ENCODE measurements at places on chromosomes 12 and 14. TPM values are rescaled to one million over a fixed set of nuclear protein-coding genes. Genes with fewer than 3 reads are reported as not detected.

- DNase-seq, result no peak
Measured at GRCh38 chr14:22466491-22466890, 122.5 kb downstream of the DAD1 start.

DNA sequence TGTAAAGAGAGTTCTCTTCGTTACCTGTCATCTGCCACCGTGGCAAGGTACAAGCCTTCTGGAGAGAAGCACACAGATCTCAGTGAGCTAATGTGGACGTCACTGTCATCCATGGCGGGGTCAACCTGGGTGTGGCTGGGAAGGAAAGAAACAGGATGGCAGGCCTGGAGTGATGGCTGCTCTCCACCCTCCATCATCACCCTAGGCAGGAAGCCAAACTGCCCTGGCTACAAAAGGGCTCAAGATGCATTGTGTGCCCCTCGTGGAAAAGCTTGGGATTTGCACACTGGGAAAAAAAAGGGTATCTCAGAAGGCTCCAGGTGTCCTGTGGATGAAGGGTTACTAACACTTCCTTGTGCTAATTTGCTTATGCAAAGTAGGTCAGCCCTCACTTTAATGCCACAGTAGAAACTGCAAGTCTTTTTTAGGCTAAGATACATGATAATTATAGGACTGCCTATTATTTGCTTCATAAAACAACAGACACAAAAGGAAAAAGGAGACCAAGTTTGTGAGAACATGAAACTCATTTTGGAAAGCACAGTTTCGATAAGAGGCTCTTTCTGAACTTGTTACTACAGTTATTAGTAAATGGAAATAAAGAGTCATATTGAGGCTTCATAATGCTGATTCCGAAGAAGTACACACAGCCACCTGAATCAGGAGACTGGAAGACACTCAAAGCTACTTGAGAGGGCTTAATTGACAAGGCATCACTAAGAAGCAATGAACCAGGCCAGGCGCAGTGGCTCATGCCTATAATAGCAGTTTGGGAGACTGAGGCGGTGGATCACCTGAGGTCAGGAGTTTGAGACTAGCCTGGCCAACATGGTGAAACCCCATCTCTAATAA is 18.9 kb downstream of the RFC5 start:
- DNase-seq, result no peak

DNA sequence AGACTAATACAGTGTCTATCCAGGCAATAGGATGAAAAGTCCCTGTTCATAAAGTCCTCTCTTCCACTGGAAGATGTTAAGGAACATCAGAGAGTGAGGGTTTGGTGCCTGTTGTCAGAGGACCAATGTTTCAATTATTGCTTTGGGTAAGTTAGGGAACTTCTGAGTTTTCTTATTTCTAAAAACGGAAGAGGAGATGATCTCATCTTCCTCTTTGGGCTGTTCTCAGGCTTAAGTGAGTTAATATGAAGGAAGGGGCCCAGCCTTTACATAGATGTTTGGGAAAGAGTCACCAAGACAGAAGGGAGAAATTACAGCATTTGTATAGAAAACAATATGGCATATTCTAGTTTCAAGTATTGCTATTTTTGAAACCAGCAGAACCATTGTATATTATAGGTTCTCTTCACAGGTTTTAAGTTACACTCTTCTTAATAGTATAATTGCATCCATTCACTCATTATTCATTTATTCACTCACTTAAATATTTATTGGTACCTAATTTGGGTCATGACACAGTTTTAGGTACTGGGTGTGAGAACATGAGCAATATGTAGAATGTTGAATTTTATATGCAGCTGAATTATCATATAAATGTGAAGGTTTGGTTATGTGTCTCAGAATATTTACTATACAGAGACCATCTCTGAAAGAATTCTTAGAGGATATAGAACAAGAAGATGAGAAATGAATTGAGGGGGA is 68.5 kb upstream of the LRIG3 start:
- DNase-seq, result no peak

- DNase-seq, result no peak
Measured at GRCh38 chr14:22549981-22550673, 38.9 kb downstream of the DAD1 start.

DNA sequence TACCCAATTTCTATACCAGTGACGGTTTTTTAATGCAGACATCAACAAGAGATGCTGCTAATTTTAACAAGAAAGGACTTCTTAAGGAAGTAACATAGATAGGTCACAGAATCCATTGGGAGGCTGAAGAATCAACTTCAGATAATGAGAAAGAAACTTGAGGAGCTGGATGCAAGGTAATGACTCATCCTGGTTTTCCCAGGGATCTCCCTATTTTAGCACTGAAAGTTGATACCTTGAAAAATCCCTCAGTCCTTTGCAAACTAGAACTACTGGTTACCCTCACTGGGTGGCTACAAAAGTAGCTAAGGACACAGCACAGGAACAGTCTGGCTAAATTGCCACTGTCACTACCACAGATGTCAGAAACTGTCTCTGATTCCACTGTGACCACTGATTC is 561.9 kb downstream of the FLRT2 start:
- DNase-seq, result no peak

DNA sequence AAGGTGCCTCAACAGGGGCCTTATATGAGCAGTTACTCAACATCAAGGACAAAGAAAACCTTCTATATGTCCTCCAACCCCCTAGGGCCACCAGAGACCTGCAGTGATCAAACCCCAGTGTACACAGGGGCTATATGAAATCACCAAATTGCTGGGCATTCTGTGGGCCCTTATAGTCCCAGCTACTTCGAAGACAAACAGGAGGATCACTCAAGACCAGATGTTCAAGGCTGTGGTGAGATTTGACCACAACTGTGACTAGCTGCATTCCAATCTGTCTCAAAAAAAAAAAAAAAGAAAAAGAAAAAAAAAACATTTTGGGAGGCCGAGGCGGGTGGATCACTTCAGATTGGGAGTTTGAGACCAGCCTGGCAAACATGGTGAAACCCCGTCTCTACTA is 51.0 kb upstream of the PRB2 start:
- no peak for DNase-seq

- DNase-seq, result no peak
Measured at GRCh38 chr14:105465209-105466031, 9.2 kb upstream of the CRIP2 start.

- no peak for DNase-seq
Measured at GRCh38 chr14:71248194-71248593, 340.9 kb downstream of the PCNX1 start.

DNA sequence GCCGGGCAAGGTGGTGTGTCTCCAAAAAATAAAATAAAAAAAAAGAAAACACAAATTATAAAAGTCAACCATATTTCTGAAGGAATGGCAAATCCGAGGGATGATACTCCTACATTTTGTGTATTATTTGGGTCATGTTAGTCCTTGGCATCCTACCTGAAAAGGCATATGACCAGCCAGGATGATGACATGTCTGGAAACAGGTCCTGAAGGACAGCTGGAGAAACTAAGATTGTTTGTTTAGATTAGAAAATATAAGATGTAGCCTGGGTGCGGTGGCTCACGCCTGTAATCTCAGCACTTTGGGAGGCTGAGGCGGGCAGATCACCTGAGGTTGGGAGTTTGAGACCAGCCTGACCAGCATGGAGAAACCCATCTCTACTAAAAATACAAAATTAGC is 47.6 kb upstream of the FOXJ2 start:
- no peak for DNase-seq

GRCh38 chr12:94157181-94157580 is 8.8 kb downstream of the PLXNC1 start:
- DNase-seq, result no peak

GRCh38 chr12:5138256-5138655 is 94.6 kb downstream of the KCNA5 start:
- DNase-seq, result no peak

- no peak for DNase-seq
Measured at GRCh38 chr12:49552425-49552824, 13.6 kb downstream of the KCNH3 start.

The FGD6 gene
- 22.9 TPM for total RNA-seq

The IL23A gene
- total RNA-seq, result 0.56 TPM

DNA sequence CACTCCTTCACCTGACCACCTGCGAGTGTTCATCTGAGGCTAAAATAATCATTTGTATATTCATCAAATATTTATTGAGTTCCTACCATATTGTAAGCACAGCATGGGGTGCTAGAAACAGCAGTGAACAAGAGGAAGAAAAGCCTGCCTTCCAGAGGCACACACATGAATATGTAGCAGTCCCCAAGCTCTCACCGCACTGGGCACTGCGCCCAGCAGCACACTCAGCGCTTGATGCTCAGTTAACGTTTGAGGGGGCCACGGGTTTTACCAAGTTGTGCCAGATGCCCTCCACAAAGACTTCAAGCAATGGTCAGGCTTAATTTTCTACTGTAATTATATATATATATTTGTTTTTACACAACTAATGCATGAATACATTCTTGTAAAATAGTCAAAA is 52.0 kb downstream of the HELB start:
- DNase-seq, result no peak

- DNase-seq, result no peak
Measured at GRCh38 chr12:31896514-31897039, 62.6 kb upstream of the RESF1 start.

- no peak for DNase-seq
Measured at GRCh38 chr12:124006085-124006845, 33.2 kb downstream of the ZNF664 start.

- peak; percentile 63 for DNase-seq
Measured at GRCh38 chr12:6062757-6063735, 61.4 kb downstream of the VWF start.

DNA sequence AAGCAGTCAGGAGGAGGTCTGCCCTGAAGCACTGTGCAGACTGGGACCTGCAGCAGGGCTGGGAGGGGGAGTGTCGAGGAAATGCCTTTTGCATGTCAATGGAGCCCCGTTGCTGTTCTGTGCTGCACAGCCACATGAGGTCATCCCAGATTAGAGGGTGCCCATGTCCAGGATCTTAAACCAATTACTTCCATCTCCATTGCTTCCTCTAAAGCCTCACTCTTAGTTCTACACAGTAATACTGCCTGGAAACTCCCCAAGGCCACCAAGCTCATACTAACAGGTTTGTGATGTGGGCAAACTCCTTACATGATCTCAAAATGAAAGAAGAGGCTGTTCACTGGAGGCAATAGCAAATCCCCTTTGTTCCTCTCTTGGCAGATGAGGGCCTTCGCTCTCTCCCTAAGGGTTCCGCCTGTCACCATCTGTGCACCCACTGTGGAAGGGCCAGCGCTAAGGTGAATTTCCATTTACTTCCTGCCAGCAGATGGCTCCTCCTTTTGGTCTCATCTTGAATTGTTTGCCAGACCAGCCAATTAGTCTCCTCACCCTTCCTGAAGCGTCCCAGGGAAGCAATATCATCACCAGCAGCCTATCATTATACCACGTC is 35.4 kb upstream of the LTA4H start:
- DNase-seq, result no peak

DNA sequence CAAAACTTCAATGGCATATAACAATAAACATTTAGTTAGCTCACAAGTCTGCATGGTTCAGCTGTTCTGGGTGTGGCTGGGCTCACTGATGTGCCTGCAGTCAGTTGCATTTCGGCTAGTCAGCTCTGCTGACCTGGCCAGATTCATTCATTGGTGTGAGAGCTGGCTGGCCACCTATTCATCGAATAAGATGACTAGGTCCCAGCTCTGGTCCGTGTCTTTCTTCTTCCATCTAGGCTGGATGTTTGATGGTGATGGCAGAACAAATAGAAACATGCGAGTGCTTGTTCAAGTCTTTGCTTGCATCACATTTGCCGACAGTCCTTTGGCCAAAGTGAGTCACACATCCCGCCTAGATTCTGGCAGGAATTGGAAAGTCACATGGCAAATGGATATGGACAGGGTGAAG is 203.3 kb upstream of the CRY1 start:
- DNase-seq, result no peak

DNA sequence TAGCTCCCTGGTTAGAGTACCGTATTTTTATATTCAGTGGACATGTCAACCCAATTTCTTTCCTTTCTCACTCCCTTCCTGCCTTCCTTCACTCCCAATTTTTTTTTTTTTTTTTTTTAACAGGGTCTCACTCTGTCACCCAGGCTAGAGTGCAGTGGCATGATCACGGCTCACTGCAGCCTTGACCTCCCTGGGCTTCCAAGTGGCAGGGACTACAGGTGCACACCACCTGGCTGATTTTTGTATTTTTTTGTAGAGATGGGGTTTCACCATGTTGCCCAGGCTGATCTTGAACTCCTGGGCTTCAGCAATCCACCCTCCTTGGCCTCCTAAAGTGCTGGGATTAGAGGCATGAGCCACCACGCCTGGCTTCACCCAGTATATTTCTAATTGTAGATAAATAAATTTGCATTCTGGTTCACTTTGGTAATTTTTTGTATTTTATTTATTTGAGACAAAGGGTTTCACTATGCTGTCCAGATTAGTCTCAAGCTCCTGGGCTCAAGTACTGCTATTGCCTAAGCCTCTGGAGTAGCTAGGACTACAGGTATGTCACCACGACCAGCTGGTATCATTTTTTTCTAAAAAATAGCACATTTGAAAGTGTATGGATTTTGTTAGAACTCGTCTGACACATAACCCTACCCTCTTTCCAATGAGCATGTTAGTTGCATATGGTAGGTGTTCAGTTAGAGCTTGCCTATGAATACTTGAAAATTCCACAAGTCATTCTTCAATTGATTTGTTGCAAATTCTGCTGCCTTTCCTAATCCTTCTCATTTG is 15.7 kb downstream of the SLC38A2 start:
- DNase-seq, result no peak

The BDKRB2 gene
- 1.3 TPM for total RNA-seq

The ARG2 gene
- 0.77 TPM for total RNA-seq

Data from lower lobe of right lung (tissue), 2 donors.